NCI-H460 (cell line): ENCODE measurements at places on chromosomes 2 and 18. TPM values are rescaled to one million over a fixed set of nuclear protein-coding genes. Genes with fewer than 3 reads are reported as not detected.

The OTOS gene
- not detected in 2 replicates for total RNA-seq

The DNAJC10 gene
- 168 and 193 TPM in 2 replicates for total RNA-seq

The TSGA10 gene
- total RNA-seq = 8.1 and 9.2 TPM in 2 replicates

The CYS1 gene
- total RNA-seq = 0.14 and 0.22 TPM in 2 replicates

The SERPINB11 gene
- total RNA-seq = 107 and 126 TPM in 2 replicates

The RPRD1A gene
- 68.3 and 76.0 TPM in 2 replicates for total RNA-seq

The MEP1B gene
- total RNA-seq = 0.20 TPM in 1 of 2 replicates, not detected in the other

GRCh38 chr2:197103363-197103762, 176.9 kb upstream of the PGAP1 start:
- no peak for DNase-seq

- DNase-seq = peak; percentile 84
Measured at GRCh38 chr2:20411361-20411894, 35.4 kb upstream of the RHOB start.

DNA sequence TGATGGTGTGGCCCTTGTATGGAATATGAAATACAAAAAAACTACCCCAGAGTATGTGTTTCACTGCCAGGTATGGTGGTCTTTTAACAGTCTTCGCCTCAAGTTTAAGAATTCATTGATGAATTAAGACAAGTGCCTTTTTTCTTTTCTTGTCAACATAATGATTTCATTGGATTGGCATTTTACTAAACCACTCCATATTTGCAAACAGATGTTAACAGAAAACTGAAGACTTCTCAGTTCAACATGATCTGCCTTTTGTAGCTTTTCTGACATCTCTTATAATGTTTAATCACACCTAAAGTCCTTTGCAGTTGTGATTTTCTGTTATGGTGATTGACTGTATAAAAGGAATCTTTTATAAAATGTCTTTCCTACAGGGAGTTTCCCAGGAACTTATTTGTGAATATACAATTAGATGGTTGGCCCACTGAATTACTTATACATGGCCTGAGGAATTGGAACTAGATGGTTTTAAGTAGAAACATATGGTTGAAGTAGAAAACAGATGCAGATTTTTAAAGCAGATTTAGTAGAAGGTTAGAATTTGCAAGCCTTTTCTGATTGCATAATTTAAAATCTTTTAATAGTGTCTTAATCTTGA, 39.7 kb downstream of the DYNC1I2 start:
- no peak for DNase-seq

- DNase-seq = no peak
Measured at GRCh38 chr2:26528836-26529235, 50.9 kb upstream of the OTOF start.

DNA sequence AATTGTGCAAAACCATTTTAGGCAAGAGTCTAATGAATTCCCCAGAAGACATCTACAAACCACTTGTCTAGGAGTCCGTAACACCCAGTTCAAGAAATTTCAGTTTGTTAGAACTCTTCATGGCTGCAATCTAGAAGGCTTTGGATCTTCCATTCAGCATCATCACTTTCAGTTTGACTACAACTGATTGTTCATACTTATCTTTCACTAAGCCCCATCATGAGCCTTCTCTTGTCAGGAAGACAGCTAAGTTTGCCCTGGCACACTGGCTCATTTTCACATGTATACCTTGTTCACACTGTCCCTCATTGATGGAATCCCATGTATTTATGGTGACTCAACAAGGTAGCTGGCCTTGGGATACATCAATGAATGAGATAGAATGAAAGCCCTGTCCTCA, 898.4 kb upstream of the CELF4 start:
- DNase-seq = no peak

DNA sequence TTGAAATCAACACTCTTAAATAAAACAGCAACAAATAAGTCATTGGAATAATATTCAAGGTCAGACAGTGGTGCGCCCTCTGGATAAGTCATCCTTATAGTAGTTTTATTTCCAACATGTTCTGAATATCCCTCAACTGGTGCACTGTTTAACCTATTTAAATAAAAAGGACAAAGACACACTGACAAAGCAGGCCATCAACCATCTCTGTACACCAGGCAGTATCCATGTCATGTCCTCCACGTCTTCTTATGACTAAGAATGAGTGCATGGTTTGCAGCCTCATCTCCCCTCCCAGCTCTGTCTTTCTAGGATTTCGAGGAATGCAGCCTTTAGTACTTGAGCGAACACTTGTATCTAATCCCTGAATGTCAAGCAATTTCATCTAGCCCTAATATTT, 42.4 kb downstream of the ST3GAL5 start:
- DNase-seq = no peak

DNA sequence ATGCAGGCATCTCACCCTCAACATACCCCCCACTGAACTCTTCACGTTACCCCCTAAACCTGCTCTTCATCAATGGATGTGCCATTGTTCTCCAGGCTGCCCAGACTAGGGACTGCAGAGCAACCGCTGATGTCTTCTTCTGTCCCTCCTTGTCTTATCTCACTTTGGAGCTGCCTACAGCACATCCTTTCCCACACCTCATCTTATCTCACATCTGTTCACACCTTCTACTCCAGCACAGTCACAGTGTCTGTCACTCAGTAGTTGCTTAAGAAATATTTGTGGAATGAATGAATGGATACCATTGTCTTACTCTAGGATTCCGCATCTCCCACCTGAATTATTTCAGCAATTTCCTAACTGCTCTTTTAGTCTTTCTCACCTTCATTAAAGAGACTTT, 144.5 kb downstream of the ANTXR1 start:
- no peak for DNase-seq

GRCh38 chr2:2775018-2775417, 443.9 kb upstream of the MYT1L start:
- DNase-seq = no peak

DNA sequence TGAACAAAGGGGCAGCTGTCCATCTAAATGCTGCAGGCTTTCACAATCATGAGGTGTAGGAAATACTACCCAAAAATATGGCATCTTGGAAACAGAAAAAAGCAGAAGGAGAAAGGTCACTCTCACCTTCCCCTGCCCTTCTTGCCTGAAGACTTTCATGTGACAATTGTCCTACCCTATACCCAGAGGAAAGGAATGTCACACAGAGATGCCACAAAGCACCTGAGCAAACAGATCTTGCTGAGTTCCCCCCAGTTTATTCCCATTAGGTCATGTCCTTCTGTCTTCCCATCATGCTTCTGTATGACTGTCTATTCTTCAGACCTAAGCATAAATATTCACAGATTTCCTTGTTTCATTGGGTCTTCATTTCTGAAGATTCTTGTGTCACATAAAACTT, 116.6 kb upstream of the MSH6 start:
- DNase-seq = no peak

GRCh38 chr2:196737046-196737445, 62.4 kb downstream of the GTF3C3 start:
- no peak for DNase-seq

DNA sequence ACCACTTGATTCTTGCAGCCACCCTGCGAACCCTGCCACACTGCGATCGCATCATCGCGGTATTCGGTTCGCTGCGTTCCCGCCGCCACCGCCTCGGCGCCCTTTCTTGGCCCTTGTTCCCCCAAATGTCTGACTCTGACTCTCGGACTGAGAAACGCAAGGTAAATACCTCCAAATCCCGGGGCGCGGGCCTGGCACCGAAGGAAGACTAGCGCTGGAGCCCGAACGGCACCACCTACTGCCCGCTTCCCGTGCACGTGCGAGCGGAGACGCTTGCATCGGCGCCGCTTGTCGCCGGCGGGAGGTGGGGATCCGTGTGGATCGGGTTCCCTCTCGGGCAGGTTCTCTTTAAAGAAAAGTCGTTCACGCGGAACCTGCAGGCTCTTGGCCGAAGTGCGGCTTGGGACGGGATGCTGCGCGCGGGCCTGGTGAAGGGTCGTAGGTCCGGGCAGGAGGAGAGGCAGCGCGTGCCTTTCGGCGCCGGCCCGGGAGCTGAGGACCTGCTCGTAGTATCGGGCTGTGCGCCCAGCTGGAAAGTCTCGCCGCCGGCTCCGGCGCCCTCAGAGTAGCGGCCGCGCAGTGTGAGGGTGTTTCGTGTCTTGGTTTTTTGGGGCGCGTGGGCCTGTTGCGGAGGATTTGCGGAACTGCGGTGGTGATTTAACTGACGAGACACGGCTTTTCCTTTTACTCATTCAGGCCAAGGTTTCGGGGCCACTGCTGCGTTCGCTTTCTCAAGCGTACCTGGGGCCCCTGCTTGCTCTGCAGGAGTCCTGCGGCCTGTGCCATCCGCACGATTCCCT, 514 bp downstream of the BCL2L11 start:
- peak; percentile 17 for DNase-seq

GRCh38 chr2:7449298-7449697, 532.1 kb downstream of the RNF144A start:
- no peak for DNase-seq

GRCh38 chr2:216517447-216518225, 19.0 kb downstream of the RPL37A start:
- no peak for DNase-seq

DNA sequence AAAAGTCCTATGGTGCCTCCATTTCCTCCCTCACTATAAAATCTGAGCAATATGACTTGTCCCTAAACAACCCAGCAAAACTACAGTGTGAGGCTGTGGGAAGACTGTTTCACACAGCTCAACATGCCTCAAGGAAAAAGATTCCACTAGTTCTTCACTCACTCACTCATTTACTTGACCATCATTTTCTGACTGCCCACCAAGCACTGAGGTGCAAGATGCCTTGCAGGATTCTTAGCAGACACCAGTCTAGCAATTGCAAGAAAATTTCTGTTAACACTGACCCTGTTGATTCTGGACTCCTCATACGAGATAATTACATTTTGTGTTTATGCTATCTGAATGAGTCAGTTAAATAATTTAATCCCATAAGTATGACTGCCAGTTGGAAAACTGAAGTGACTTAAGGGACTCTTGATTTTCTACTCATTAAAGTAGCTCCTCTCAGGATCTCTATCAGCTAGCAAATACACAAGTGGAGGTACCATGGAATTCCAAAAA, 51.9 kb upstream of the PCBP1 start:
- DNase-seq = no peak

DNA sequence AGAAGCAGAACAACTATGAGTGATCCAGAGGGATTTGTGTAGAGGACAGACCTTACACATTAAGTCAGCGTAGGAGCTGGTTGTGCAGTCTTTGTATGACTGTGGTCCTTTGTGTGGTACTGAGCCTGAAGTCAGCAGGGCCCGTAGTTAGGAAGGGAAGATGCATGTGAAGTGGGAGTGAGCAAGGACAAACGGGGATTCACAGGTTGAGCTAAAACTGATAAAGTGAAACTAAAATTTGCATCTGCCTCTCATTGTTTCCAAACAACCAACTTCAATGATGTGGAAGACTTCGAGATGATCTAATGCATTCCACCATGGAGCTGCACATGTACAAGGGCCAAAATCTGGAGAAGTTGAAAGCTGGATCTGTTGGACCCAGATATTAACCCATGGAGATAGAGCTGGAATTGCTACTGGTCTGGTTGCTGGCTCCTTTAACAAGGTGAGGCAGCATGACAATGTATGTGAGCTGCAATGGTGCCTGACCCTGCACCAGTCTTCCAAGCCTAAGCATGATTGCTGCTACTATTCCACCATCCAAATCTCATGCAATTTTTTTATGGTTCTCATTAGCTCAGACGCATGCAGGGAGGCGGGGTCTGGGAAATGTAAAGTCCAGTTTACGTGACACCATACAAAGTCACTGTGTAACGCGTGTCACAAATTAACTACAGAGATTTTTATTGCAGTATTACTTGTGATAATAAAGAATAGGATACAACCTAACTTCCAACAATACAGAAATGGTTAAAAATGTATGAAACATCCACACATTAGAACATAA, 12.1 kb upstream of the CYBRD1 start:
- DNase-seq = no peak

DNA sequence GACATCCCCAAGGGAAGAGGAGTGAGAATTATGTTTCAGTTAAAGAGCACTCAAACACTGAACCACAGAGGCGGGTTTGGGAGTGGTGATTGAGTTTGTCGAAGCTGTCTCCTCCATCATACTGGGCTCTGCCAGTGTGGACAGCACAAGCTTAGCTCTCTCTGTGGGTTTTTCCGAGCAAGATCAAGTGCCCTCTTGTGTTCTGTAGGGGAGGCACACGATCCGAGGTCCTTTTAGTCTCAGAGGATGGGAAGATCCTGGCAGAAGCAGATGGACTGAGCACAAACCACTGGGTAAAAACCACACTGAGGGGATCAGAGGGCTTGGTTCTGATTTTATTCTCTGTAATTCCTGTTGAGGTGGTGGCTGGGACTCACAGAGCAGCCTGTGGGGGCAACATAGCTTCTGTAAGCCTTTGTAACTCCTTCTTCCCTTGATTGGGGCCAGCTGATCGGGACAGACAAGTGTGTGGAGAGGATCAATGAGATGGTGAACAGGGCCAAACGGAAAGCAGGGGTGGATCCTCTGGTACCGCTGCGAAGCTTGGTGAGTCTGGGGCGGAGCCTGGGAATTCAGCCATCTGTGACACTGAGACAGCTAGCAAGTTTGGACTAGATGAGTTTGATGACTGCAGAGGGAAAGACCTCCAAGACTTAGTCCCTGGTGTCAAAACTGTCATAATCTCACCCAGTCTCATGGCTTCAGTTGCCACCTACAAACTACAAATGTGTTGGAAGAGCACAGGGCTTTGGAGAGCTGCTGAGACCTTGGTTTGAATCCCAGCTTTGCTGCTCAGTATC, 2.0 kb downstream of the NAGK start:
- peak; percentile 17 for DNase-seq

DNA sequence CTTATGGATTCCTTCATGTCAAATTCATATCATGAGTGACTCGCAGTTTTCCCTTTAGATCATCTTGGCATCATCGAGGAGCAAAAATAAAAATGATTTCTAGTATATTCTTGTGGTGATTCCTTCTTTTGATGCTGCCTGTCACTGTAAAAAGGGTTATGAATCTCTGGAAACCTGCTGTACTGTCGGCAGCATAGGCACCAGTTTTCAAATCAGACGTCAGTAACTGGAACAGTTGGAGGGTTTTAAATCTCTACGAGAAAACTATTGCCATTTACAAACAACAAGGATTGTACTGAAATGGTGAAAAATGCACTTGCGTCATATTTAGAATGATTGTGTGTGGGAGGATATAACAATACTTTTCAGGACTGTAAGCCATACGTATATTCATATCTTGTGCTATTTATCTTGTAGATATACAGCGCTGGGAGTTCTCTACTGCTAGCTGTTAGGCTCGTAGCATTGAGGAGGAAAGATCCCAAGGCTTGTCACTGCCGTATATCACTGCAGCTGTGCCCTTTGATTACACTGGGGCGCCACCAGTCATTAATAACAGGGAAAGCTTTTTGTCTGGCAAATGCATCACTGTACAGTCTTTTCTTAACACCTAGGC, 320.7 kb downstream of the MTX2 start:
- DNase-seq = no peak

GRCh38 chr2:55120634-55121359, 70.5 kb upstream of the RTN4 start:
- DNase-seq = no peak
